ENCODE measurements at places on chromosomes 3 and 15. TPM values are rescaled to one million over a fixed set of nuclear protein-coding genes. Genes with fewer than 3 reads are reported as not detected.

- no peak for DNase-seq
Measured at GRCh38 chr3:64987726-64988125, 299.9 kb upstream of the ADAMTS9 start.

Gene APOD
- total RNA-seq = not detected

DNA sequence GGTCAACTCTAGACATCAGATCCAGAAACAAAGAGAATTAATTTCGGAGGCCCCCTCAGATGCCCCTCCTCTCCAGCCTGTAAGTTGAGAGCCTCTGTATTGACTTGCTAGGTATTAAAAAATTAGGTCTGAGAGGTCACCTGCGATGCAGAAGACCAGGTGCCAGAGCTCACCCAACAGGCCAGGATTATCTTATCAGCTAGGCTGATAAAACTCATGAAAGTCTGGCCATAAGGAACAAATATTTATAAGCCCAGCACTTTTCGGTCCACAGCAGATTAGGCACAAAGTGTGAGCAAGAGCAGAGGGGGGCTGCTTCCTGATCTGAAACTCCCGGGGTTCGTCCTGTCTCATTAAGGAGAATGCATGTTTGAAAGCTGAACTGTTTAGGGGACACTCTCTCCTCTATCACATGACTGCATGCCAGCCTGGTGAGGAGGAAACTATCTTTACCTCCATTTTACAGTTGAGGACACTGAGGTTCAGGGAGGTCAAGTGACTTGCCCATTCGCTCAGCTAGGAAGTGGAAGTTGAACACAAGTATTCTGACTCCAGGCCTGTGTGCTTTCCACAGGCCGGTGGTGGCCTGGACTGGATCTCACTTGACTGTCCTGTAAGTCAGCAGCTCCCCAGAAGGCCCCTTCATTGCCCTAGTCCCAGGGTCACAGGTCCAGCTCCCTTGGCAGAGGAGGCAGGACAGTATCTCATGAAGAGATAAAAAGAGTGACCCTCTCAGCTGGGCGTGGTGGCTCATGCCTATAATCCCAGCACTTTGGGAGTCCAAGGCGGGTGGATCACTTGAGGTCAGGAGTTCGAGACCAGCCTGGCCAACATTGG, 39.6 kb upstream of the MAGEF1 start:
- no peak for DNase-seq

DNA sequence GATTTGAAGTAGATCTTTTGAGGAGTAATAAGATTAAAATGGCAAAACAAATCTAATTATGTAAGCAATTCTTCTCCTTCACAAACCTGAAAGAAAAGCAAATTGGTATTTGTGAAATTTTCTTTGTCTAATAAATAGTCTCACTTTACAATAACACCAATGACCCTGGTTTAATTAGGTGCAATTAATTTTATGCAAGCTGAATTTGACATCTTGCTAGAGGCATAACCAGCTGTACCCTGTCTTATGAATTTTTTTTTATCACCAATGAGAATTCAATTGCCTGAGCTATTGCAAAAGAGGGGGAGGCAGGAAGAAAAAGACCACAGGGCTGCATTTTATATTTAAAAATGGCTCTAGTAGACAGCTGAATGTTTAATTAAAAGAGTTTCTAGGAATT, 113.5 kb upstream of the IL12A start:
- no peak for DNase-seq

GRCh38 chr15:72176743-72177142, 20.8 kb downstream of the GRAMD2A start:
- no peak for DNase-seq

DNA sequence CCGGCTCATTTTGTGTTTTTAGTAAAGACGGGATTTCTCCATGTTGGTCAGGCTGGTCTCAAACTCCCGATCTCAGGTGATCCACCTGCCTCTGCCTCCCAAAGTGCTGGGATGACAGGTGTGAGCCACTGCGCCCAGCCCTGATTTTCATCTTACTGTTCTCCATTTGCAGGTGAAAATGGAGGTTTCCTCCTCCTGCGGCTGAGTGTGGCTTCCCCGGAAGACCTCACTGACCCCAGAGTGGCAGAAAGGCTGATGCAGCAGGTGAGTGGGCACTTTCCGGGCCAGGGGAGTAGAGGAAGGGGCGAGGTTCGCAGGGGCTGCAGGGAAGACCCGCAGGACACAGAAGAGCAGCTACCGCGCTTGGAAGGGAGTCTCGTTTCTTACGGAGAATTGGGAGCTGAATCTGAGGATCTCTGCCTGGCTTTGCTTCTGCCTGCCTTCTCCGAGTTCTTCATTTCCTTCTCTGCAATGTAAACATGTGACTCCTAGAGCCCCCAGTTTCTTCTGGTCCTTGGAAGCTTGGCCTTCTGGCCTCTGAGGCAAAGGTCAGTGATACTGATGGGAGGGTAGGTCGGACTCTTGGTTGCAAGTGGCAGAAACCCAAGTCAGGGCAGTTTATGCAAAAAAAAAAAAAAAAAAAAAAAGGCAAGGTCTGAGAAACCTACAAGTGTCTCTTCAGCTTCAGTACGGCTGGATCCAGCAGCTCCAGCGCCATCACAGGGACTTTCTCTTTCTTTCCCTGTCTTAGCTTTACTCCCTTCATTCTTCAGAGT, 8.9 kb downstream of the MUC20 start:
- no peak for DNase-seq

DNA sequence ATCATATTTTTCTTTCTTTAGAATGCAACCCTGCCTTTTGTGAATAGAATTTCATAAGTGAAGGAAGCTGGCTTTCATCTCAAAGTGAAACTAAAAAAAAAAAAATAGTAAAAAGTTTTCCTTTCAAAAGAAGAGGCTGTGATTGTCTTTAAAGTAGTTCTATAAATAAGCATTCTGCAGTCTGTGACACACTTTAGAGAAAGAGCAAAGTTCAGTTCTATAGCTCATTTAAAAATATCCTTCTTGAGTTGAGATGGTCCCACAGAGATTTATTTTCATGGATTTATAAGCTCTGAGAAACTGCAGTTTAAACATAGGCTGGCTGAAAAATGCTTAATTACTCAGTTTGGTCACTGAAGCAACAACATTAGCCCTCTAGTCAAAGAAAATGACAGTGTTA, 36.1 kb upstream of the CNTN6 start:
- no peak for DNase-seq

- no peak for DNase-seq
Measured at GRCh38 chr3:117080872-117081271, 371.3 kb downstream of the TUSC7 start.

DNA sequence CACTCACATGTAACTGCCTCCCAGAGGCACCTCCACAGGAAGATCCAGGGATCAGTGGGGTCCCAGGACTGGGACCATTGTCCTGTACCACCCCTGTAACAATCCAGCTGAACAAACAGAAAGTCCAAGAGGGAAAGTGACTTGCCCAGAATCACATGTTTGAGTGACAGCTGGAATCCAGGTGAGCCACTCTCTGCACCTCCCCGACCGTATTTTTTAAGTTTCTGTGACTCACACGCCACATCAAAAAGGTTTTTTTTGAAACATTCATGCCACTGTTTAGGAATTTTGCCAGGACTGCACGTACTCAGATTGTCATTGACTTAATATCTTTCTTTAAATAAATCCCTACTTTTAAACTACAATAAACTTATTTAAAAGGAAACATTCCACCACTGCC, 9.8 kb upstream of the SLC6A1 start:
- DNase-seq = no peak

GRCh38 chr3:13519006-13519791, 29.7 kb upstream of the FBLN2 start:
- no peak for DNase-seq

DNA sequence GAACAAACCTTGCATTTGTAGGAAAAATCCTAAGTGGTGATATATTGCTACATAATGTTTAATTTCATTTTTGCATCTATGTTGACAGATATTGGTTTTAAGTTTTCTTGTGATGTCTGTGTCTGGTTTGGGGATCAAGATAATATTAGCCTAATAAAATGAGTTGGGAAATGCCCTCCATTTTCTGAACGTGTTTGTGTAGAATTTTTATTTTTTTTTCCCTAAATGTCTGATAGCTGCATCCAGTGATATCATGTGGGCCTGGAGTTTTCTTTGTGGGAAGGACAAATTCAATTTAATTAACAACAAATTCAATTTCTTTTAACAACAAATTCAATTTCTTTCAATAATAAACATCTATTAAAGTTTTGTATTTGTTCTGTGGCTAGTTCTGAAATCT, 35.1 kb downstream of the NEDD4 start:
- no peak for DNase-seq

- DNase-seq = no peak
Measured at GRCh38 chr15:94056314-94056713, 175.0 kb upstream of the MCTP2 start.

DNA sequence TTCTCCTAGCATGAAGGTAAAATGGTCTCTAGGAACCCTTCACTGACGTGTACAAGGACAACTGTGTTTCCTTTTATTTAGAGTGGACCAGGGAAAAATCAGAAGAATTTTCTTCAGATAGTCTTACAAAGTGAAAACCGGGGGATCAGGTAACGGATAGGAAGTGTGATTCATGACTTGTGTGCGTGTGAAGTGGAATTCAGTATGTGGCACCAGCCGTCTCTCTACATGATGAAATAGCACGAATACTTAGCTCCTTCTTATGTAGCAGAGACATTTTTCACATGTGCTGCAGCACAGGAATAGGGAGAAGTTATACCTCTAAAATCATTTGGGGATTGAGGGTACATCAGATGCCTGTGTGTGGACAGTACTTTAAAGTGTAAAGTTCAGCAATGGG, 159.2 kb downstream of the MEX3B start:
- DNase-seq = no peak

GRCh38 chr15:85423256-85423655, 42.9 kb downstream of the AKAP13 start:
- DNase-seq = no peak

DNA sequence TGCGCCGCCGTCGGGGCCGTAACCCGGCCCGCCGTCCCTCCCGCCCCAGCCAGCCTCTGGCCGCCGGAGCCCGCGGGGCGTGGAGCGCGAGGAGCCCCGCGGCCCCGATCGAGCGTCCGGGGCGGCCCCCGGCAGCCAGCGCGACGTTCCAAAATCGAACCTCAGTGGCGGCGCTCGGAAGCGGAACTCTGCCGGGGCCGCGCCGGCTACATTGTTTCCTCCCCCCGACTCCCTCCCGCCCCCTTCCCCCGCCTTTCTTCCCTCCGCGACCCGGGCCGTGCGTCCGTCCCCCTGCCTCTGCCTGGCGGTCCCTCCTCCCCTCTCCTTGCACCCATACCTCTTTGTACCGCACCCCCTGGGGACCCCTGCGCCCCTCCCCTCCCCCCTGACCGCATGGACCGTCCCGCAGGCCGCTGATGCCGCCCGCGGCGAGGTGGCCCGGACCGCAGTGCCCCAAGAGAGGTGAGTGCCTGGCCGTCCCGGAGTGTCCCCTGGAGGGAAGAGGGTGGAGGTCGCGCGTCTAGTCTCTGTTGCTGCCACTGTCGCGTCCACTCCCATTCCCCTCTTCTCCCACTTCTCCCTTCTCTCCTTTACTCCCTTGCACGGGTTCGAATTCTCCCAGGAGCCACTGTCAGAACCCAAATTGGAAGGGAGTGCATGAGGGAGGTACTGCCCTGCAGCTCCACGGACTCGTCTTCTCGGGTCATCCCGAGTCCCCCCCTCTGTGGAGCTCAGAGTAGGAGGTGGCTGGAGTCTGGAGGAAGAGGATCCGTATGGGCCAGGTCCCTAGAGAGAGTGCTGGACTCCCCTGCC, 585 bp downstream of the CSK start:
- no peak for DNase-seq

DNA sequence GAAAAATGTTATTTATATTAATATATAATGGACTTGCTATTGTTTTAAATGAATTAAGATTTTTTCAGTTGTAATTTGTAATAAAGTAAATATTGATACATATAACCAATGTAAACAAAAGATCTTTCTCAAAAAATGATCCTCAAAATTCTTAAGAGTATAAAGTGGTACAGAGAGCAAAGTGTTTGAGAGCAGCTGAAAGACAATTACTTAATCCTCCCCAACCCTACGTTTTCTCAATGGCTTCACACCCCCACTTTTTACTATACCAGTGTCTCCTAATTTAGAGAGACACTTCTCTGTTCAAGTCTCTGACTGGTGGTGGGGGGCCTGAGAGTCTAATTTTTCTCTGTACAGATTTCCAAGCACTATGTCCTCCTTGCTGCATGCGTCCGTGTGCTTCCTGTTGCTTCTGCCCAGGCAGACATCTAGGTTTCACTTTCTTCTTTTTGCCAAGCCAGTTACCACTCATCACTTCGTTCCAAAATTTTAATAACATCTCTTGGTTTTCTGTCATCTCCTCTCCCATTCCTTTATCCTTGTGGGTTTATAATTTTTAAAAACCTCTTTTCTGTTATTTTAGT, 276.3 kb upstream of the DNAJC19 start:
- no peak for DNase-seq

Gene GOLIM4
- total RNA-seq = 35.4 TPM

- DNase-seq = no peak
Measured at GRCh38 chr3:130378677-130379191, 33.3 kb downstream of the COL6A5 start.

Gene PLCH1
- total RNA-seq = 0.03 TPM

DNA sequence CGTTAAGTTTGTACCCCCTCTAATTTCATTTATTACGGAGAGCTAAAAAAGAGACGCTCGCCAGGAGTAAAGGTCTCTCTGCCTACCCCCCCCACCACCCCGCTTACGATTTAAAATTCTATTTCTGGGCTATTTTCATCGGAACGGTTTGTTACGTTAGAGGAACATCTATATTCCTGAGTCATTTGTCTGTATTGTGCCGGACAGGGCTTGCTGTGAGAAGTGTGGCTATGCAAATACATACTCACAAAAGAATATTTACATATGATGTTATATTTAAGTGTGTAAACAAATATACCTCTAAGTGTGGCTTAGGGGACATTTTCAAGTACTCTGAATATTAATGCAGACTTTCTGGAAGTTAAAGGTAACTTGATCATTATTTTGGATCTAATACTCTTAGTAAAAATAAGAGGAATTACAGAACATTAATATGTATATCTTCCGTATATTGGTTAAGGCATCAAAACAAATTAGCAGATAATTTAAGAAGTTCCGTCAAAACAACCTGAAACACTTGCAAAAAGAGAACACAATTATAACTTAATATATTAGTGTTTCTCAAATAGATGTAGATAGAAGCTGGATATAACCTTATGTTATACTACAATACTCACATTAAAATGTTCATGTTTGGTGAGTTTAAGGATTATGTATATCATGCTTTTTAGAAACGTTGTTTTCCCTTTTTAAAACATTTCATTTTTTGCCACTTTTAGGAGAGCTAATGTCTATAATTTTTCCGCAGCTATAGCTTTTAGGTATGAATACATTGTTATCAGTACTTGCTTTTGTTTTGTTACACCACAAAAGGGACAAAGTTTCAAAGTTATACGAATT, 1.6 kb upstream of the SHOX2 start:
- no peak for DNase-seq

Gene MYRIP
- 0.59 TPM for total RNA-seq

Gene GOLGA8G
- not detected for total RNA-seq

DNA sequence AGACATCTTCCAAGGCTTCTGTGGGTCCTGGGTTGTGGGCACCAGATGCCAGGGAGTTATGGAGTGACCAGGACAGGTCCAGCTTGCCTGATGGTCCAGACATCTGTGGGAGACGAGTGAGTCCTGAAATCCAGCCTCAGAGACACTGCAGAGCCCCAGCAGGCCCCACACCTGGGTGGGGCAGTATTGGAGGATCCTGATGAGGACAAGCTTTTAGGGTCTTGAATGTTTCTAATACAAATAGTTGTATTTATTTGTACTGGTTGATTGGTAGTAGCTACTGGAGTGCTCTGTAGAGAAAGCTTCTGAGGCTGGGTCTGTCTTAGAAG, 67.5 kb upstream of the PRR23C start:
- DNase-seq = no peak

GRCh38 chr3:177186306-177186705, 11.0 kb downstream of the TBL1XR1 start:
- DNase-seq = no peak

Gene SERPINI2
- not detected for total RNA-seq

- no peak for DNase-seq
Measured at GRCh38 chr15:55277116-55277564, 12.5 kb downstream of the RAB27A start.
